Cardiac muscle cell (in vitro differentiated cells and primary cell): ENCODE measurements at places on chromosomes 4 and X.

DNA sequence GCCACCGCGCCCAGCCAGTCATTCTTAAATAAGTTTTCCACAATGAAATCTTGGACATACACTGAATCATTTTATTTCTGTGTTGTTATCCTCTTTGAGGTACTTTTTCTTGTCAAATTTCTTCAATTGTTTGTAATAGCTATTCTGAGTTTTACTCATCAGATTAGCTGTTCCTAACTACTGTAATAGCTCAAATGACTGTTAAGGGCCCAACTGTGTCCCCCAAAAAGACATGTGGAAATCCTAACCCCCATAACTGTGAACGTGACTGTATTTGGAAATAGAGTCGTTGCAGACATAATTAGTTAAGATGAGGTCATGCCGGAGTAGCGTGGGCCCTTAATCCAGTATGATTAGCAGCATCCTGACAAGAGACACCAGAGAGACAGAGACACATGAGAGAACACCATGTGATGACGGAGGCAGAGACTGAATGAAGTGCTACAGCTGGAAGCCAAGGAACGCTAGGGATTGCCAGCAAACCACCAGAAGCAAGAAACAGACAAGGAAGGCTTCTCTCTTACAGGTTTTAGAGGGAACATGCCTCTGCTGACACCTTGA lies 22.9 kb downstream of the ACOT9 start:
- DNase-seq, result no peak

GRCh38 chr4:75557696-75558095 lies 1.8 kb downstream of the ODAPH start:
- no peak for DNase-seq

- no peak for DNase-seq
These were observed 4.3 kb downstream of the TSPYL2 start for GRCh38 chrX:53086464-53086863.

DNA sequence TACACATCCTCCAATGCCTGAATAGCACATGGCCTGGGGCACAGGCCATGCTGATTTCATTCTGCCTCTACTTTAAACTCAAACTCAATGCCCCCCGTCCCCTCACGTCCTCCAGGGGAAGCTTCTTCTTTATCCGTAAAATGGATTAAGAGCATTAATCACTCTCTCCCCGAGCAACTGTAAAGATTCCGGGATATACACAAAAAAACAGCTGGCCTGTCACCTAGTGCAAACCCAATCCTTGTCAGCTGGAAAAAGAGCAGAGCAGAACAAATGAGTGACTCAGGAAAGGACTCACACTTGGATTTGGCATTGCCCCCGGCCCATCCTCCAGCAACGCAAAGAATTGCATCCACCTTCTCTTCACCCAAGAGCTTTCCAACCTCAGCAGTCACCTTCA lies 7.8 kb downstream of the QDPR start:
- no peak for DNase-seq
